ENCODE measurements at places on chromosomes 4 and X.

DNA sequence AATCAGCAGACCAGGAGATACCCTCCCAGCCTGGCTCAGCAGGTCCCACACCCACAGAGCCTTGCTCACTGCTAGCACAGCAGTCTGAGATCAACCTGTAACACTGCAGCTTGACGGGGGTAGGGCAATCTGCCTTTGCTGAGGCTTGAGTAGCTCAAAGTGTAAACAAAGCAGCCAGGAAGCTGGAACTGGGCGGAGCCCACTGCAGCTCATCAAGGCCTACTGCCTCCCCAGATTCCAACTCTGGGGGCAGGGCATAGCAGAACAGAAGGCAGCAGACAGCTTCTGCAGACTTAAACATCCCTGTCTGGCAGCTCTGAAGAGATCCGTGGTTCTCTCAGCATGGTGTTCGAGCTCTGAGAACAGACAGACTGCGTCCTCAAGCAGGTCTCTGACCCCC lies 15.1 kb upstream of the GABRA2 start:
- no peak for DNase-seq

GRCh38 chr4:87017580-87018342 lies 83.0 kb downstream of the AFF1 start:
- DNase-seq, result no peak

DNA sequence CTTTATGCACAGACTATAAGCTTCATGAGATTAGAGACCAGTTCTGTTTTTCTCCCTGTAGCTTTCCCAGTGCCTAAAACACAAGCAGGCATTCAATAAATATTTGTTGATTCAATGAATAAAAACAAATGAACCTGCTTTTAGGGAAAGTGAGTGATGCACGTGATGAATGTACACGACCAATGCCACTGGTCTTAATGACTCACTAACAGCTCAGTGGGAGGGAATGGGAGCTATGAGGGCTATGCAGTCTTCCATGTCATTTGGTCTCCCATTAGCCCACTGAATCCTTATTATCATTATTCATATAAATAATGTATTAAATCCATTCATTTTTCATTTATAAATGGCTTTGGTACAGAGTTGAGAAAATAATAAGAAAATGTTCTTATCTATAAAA lies 247.4 kb downstream of the FBXO8 start:
- DNase-seq, result no peak

- DNase-seq, result no peak
These were observed 570.6 kb downstream of the SPRY1 start for GRCh38 chr4:123966990-123967769.

GRCh38 chr4:72568959-72569718 lies at the start of gene ADAMTS3:
Gene ADAMTS3, minus strand, starts transcription at chr4:72569221. Its CDS starts 459 bp downstream, at chr4:72568762.
- no peak for DNase-seq

- DNase-seq, result no peak
These were observed 73.0 kb upstream of the ZNF518B start for GRCh38 chr4:10530137-10530786.

DNA sequence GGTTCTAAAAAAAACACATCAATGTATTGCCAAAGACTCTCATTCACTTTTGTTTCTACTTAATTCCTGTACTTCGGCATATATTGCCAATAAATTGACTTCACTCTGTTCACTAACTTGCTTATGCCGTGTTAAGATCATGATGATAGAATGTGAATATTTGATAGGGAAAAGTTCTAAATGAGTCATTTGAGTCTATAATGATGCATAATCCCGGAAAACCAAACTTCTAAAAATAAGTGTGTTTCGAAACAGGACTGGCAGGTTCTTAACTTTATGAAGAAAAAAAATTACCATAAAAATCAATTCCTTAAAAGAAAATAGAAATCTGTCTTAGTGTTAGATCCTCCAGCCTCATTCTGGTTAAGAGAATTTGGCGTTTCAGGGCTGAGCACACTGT lies 387.5 kb upstream of the FTHL17 start:
- DNase-seq, result no peak

DNA sequence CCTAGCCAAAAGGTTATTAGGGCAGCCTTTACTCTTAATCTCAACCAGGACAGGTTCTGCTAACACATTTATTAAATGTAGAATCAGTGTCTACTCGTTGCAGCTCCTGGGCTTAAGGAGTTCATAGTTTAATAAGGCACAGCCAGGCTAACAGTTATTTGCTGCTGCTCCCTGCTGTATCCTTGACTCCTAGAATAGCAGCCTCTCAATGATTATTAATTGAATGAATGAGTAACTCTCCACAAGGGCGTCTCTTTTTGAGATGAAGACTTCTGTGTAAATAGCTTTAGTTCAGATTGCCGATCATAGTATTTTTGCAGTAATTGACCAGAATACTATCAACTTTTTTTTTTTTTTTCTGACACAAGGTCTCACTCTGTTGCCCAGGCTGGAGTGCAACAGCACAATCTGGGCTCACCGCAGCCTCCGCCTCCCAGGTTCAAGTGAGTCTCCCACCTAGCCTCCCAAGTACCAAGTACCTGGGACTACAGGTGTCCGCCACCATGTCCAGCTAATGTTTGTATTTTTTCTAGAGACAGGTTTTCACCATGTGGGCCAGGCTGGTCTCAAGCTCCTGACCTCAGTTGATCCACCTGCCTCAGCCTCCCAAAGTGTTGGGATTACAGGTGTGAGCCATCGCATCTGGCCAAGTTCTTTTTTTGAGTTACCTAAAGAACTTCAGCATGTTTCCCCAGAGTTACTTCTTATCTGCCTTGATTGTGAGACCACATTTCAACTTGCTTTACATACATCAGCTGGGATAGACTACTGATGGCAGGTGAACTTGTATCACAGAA lies 2.9 kb downstream of the UGDH start:
- no peak for DNase-seq

- DNase-seq, result no peak
These were observed 127.1 kb downstream of the SH3KBP1 start for GRCh38 chrX:19760345-19760744.

- no peak for DNase-seq
These were observed 212.3 kb upstream of the FGF13 start for GRCh38 chrX:138923805-138924204.

DNA sequence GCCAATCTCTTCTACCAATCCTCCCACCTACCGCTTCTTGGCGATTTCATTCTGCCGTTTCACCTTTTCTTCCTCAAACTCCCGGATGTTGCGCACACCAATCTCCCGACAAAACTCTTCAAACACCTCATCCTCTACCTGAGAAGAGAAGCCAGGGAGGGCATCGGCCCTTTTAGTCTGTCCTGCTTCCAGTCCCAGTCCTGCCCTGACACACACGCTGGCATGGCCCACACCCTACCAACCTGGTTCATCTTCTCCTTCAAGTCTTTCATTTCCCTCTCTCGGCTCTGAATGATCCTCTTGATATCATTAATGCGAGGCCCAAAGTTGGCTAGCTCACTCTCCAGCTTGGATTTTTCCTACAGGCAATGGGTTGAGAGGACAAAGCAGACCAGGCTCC lies 18.9 kb downstream of the SMC1A start:
- no peak for DNase-seq

GRCh38 chr4:25213347-25213979 lies 20.4 kb upstream of the PI4K2B start:
- DNase-seq, result no peak

DNA sequence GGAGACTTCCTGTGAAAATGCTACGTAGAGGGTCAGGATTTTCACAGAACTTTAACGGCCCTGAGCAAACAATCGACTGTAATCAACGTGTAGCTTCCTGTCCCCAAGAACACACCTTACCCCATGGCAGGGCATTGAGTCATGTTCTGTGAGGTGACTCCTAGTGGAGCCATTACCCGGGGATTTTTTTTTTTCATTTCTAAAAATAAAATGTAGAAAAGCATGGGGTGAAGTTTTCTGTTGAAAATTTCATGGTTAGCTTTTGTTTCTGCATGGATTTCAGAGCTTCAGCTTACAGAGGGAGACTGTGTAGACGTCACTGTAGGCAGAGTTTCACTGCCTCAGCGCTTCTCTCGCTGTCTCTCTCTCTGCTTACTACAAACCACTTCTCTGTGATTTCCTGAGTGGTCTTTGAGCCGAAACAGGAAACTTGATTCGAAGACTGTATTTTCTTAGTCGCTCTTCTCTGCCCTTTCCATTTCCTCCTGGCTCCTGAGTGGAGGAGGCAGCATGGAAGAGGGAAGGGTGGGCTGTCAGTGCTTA lies 111.7 kb downstream of the NFKB1 start:
- no peak for DNase-seq

GRCh38 chr4:160159457-160159856 lies 1056.6 kb downstream of the RAPGEF2 start:
- no peak for DNase-seq

- peak; percentile 73 for DNase-seq
These were observed 685 bp upstream of the MORF4L2 start for GRCh38 chrX:103687073-103687695.

GRCh38 chrX:13965531-13965930 lies 64.2 kb downstream of the GEMIN8 start:
- DNase-seq, result no peak

- DNase-seq, result no peak
These were observed 1130.3 kb downstream of the RAPGEF2 start for GRCh38 chr4:160233141-160233540.

DNA sequence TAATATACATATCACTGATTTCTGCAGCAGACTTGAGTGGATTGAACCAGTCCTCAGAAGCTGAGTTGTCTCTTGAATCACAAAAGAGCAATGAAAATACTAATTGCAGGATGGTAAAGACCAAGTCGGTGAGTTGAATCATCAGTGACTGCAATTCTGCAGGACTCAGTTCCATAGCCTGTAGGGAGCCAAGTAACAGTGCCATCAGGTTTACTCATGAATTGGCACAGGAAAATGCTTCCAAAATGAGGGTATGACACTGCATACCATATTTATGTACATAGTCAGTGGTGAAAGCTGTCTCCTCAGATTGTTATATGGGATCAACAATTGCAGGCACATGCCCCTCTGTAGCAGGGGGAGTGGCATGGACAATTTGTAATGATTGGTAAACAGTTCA lies 192.8 kb downstream of the CCNG2 start:
- DNase-seq, result no peak

GRCh38 chr4:56662782-56663468 lies 18.2 kb downstream of the HOPX start:
- DNase-seq, result no peak

DNA sequence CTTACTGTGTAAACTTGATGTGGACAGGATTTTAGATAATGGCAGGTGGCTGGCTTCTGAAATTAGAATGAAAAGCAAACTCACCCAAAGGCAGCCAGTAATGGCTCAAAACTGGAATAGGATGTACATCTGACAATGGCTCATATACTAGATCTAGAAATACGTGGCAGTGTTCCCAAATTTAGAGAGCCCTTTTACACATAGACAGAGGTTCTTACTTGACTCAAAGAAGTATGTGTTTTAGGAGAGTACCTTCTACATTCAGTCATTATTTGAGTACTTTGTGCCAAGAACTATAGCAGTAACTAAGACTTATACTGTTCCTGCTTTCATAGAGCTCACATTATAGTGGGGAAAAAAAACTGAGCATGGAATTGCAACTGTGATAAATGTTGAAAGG lies 48.0 kb downstream of the UBE2K start:
- DNase-seq, result no peak

- no peak for DNase-seq
These were observed 32.3 kb downstream of the VEGFC start for GRCh38 chr4:176760471-176760870.

DNA sequence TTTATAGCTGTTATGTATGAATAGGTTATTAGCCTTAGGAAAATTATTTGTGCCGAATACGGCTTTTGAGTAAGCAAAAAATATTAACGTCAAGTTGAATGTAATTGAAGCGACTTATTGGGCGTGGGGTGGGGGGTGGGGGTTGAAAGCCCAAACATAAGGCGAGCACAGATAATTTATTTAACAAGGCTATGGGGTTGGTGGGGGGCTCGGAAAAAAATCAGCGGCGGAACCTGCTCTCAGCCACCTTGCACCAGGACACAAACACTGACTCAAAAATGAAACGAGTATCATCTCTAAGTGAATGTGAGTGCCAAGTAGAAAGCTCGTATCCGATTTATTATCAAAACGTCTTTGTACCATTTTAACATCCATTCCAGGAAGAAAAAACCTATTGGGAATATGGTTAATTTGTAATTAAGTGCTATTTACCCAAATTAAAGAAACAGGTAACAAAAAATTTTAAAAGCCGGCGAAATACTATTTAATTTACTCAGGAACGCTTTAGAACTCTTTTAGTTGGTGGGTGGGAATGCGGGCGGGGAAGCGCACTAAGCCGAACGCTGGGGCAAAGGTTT lies 902 bp upstream of the LARP1B start:
- DNase-seq, result no peak

GRCh38 chr4:121514443-121514842 lies 133.6 kb upstream of the QRFPR start:
- no peak for DNase-seq

Measured in stimulated activated CD8-positive, alpha-beta memory T cell treated with anti-CD3 and anti-CD28 coated beads, Interleukin-4, amount 100 ng/mL, for 4 hours (primary cell).